Mammary epithelial cell (primary cell): ENCODE measurements at places on chromosomes 6 and 20. TPM values are rescaled to one million over a fixed set of nuclear protein-coding genes. Genes with fewer than 3 reads are reported as not detected.

GRCh38 chr6:87884203-87884602 lies 163.4 kb upstream of the SPACA1 start:
- DNase-seq = no peak

Gene HTR1B
- 0.33 TPM for total RNA-seq

DNA sequence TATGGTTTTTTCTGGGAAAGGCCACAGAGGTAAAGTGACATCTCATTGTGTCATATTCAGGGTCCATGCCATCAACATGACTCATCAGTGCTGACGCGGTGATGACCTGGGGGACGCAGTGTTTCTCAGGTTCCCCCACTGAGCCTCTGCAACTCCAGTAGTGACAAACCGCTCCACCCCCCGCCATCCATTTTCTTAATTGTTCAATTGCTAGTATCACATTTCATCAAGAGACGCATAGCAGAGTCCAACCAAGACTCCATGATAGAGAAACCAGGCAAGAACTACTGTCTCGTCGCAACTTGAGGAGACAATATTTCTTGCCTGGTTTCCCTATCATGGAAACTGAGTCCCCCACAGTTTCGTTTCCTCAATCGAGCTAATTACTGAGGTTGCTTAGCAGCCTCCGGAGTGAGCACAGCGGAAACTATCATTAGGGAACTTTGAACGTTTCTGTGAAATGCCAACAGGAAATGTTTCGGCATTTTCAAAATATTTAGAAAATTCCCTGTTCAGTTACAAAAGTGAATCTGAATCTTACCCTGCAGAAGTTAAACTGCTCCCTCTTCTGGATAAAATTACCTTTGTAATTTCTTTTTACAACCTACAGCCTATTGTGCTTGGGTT lies 12.2 kb upstream of the SERPINB1 start:
- DNase-seq = peak; percentile 82

GRCh38 chr20:20031790-20032189 lies 14.6 kb downstream of the NAA20 start:
- no peak for DNase-seq

Gene EDN1
- total RNA-seq = 11.3 TPM

Gene GNAS-AS1
- 0.33 TPM for total RNA-seq

Gene ETV7
- total RNA-seq = 1.0 TPM

Gene PRSS16
- 10.5 and 16.5 TPM in 2 replicates for total RNA-seq

DNA sequence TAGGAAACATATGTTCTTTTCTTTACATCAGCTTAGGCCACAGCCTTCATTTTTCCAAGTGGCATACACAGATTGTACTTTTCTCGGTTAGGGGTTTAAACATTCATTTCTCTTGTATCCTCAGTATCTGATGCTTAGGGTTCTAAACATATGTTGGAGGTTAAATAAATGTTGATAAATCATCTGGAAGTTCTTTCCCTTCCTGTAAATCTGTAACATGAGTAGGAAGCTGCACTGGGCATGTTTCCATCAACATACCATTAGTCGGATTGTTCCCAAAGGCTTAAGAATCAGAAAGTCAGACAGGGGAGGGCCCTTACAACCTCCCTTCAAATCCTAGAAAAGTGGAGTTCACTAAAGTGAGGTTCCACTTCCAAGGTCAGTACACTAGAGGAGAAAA lies 54.8 kb upstream of the BCLAF1 start:
- no peak for DNase-seq

DNA sequence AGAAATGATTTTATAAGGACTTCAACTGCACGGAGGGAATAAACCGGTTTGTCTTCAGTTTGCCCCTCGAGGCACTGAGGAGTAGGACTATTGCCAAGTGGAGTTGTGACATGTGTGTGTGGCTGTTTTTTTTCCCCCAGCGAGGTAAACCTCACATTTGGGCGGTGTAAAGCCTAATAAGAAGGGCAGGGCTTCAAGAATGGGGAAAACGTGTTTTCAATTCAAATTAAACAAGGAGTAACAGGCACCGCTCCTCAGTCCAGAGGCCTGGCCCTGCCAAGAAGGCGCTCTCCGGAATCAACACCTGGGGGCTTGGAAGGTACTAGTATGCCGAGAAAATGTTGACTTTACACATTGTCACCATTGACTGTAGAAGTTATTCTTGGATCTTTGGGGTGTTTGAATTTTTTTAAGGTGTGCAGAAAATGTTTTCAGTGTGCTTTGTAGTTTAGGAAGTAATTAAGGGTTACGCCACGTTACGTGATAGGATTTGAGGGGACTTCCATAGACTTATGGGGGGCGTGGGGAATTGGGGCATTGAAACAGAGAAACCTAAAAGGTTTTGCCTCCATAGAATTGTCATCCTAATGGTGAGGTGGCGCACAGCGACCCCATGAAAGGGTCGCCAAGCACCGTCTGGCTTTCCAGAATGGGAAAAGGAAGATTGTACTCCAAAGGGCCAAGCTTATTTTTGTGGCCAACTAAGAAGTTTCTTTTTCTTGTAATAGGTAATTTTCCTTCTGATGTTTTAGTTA lies 791 bp downstream of the ADGRG6 start:
- peak; percentile 60 for DNase-seq

Gene SMOC2
- not detected in 2 replicates for total RNA-seq

GRCh38 chr6:33189625-33190448 lies 2.4 kb downstream of the COL11A2 start:
- no peak for DNase-seq

Gene PLA2G7
- 3.0 and 5.9 TPM in 2 replicates for total RNA-seq

DNA sequence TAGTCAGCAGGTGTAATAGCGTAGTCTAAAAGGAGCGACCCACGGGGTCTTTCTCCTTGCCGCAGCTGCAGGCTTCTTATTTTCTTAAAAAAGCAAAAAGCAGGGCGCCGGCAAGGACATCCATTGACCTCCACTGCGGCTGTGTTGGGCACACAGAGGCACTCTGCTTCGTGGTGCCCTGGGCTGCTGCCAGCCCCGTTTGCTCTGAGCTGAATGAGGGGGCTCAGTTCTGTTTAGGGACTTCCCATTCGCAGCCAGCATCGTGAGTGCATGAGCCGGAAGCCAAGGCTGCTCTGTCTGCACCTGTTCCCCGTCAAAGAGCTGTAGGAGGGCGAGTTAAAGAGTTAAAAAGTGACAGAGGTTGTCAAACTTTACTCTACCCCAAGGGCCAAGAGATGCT lies 1.7 kb upstream of the SLC22A2 start:
- no peak for DNase-seq

Gene TREM1
- total RNA-seq = 1.2 and 1.7 TPM in 2 replicates

- no peak for DNase-seq
Measured at GRCh38 chr20:51460569-51461265, 81.8 kb downstream of the NFATC2 start.

- DNase-seq = peak; percentile 54
Measured at GRCh38 chr20:33262658-33263065, 20.4 kb upstream of the BPIFB1 start.

DNA sequence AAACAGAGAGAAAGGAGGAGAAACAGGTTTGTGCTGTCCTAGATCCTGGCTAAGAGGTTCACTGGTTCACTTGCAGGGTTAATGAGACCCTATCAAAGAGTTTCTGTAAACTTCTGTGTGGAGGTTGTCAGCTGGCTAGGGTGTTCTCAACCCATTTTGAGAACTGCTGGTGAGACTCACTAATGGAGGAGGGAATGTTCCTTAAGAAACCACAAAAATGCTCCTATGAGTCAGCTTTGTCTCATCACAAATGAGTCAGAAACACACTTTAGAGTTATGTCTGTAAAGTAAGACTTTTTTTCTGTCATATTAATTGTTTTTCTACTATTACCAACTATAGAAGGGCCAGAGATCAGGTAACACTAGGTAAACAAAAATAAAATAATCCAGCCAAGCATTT lies 884.4 kb downstream of the PHF3 start:
- DNase-seq = peak; percentile 85

DNA sequence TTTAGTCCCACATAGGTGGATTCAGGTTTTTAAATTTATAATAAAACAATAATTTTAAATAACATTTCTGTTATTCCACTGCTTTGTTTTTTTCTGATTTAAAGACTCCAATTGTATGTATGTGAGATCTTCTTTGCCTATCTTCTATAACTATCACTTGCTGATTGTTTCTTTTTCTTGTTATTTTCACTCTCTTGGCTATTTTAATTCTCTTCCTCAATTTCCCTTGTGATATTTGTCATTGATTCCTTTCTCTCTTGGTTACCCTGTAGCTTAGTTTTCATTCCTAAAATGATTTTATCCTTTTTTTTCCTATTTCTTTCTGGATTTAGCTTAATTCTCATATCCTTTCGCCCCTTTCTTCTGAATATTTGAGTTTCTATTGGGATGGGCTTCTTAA lies 227.3 kb upstream of the TENT5A start:
- DNase-seq = no peak

Gene CCN6
- 6.0 and 7.5 TPM in 2 replicates for total RNA-seq

Gene METTL24
- not detected in 2 replicates for total RNA-seq

Gene TREM2
- 21.3 and 30.0 TPM in 2 replicates for total RNA-seq

GRCh38 chr6:116012951-116013350 lies 47.7 kb downstream of the FRK start:
- peak; percentile 57 for DNase-seq

DNA sequence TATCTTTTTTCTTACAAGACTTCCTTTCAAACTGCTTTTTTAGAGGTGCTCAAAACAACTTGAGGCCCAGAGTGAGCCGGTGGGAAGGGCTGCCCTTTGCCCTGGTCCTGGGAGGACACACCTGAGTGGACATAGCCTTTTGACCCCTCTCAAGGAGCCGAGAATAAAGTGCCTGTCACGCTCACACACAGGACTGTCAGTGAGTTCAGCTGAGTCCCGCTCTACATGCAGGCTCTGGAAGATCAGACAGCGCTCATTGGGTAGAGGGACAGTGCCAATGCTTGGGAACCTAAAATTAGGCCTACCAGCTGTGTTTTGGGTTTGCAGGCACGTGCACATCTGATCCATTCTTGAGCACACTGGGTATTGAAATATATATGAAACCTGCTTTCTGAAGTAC lies 387.8 kb downstream of the CD83 start:
- no peak for DNase-seq

DNA sequence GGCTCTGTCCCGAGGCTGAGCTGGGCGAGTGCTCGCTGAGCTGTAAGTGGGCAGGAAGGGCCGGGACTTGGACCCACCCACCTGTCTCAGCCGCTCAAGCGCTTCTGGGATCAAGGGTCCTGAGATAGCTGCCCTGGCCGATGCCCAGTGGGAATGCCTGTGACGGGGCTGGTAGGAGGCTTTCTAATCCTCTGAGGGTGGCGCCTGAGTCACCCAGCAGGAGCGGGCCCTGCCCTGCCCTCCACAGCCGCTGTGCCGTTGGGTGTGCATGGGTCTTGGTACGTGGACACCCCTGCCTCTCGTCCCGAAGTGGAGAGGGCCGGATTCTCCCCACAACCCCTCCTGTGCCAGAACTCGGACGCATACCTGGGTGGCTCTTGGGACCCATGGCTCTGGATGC lies 43.1 kb upstream of the GATA5 start:
- DNase-seq = no peak

- no peak for DNase-seq
Measured at GRCh38 chr6:144724818-144725217, 439.7 kb downstream of the UTRN start.

GRCh38 chr6:111985202-111985731 lies 68.6 kb upstream of the CCN6 start:
- peak; percentile 98 for DNase-seq

DNA sequence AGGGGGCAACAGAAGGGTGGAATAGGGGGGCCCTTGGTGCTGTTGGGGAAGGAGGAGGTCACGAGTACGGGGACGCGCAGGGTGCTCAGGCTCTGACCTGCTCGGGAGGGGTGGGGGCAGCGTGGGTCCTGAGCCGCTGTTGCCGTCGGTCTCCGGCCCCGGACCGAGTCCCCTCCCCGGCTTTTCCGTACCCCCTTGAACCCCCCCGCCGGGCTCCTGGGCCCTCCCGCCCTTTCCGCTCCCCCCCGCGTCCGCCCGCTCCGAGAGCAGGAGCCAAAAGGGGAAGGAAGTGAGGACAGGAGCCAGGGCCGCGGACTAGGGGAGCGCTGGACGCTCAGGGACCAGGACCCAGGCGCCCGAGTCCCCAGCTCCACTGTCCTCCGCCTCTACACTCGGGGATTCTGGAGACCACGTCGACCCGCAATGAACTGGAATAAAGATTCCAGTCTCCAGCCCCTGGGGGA lies at the start of gene RGL2:
RGL2 (minus strand) TSS at position 170 of the 464 bp plus-strand sequence. CDS start 332 bp downstream, outside the sequence.
- DNase-seq = no peak

Gene C6orf141
- 39.8 and 73.7 TPM in 2 replicates for total RNA-seq

DNA sequence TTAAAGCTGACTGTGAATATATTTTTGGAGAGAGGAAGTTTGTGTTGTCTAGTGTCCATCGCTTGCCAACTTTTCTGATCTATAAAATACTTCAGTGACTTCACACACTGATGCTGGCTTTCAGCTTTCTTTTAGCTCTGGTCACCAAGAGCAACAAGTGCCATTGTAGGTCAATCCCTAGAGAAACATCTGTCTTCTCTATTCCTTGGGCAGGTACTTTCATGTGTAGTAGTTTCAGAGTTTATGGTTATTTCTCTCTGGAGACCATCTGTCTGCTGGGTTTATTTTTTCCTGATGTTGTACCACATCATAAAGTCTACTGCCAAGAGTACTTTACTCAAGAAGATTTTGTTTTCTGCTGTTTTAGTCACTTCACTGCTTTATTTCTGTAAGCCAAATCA lies 249.9 kb downstream of the KHDC1L start:
- DNase-seq = no peak
